DMS79 treated with DMSO at 0.1 percent for 48 hours (cell line): ENCODE measurements at places on chromosomes 2 and 18.

DNA sequence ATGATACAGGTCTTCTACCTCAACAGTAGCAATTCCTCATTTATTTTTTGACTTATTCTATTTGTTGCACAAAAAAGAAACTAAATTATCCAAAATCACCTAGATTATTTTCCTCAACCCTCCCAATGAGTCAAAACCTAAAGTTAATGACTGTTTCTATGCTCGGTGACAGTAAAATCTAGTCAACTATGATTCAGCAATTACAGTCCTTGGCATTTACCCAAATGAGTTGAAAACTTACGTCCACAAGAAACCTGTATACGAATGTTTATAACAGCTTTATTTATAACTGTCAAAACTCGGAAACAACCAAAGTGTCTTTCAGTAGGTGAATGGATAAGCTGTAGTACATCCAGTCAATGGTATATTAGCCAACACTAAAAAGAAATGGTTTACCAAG is 439.3 kb downstream of the CBLN2 start:
- DNase-seq, result no peak

- no peak for DNase-seq
These were observed 27.8 kb downstream of the OTOF start for GRCh38 chr2:26450031-26450635.

DNA sequence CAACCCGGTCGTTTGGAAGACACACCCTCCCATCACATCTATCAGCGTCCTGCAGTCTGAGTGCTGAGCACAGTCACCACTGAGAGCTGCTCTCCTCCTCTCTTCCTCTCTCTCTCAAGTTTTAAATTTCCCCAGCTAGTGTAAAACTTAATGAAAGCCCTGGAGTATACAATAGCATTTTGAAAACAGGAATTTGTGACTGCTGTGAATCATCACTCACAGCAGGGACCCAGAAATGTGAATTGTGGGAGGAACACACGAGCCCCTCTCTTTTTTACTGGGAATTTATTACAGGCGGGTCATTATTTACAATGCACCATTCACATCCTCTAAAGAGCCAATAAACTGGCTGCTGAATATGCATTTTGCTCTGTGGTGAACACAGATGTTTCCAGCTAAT is 185.0 kb upstream of the SMIM21 start:
- no peak for DNase-seq

DNA sequence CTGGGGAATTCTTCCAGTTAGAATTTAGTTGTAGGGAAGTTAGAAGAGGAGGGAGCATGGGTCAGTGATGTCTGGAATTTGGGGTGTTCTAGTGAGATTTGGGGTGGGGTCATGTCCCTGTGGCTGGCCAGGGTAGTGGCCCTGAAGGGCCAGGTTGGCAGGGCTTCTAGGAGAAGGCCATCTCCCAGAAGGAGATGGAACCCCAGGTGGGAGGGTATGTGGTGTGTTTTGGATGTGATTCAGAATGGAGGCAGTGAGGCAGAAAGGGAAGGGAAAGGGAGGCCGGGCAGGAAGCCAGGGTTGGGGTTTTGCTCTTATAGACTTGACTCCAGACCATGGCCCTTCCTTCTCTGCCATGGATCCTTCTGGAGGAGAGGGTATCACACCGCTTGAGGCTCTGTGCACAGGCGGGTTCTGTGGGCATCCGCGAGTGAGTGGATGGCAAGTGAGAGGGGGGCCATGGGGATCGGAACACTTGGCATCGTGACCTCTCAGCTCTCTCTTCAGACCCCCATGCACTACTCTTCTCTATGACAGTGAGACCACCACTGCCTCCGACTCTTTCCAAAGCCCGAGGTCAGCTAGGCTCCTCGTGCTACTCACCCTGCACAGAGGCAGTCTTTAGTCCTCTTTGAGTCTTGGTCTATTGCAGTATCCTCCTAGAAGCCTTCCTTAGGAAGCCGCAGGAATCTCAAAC is 7.3 kb downstream of the GREB1 start:
- DNase-seq, result peak; percentile 76

- no peak for DNase-seq
These were observed 98.0 kb downstream of the MYO5B start for GRCh38 chr18:50096766-50097435.

DNA sequence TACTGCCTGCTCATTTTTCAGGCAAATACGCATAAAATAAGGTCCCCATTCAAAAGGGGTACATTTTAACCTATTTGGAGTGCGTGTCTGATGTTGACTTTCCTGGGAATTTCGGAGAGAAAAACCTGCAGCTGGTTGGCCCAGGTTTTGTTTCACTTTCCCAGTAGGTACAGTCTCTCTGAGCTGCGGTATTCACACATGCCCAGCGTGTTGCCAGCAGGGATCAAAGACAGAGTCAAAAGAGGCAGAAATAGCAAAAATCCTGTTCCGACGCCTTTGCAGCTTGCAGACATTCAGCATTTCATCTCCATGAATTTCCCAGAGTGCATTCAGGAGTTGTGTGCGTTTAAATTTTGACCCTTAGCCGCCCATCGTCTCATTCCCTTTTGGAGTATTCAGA is 855.4 kb upstream of the CELF4 start:
- DNase-seq, result no peak

DNA sequence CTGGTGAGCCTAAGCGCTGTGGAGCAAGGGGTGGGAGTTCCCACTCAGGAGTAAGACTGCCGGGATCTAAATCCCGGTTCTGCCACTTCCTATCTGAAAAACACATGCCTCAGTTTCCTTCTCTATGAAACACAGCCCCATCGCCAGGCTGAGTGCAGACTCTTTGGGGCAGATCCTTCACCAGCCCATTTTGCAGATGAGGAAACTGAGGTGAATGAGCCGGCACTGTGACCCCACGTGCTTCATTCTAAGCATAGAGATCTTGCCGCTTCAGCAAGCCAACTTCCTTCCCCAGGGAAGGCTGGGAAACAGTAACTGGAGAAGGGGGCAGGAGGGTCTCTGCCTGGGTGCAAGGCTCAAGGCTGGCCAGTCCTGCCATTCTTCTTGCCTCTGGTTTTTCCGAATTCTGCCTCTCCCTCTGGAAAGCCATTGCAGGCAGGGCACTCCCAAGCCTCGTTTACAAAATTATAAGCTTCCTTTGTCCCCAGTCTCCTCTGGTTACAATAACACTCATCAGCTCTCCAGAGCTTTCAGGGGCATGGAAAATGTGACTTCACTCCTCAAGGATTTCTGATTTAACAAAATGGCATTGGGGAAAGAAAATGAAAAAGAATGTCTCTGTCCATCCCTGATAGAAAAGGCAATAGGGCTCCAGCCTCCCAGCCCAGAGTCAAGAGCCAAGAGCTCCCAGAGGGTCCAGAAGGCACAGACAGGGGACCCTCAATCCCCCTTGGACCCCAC is 249.2 kb downstream of the TNS1 start:
- DNase-seq, result no peak

- DNase-seq, result no peak
These were observed 286.8 kb upstream of the TRIB2 start for GRCh38 chr2:12429779-12430406.

- no peak for DNase-seq
These were observed 46.4 kb downstream of the UGP2 start for GRCh38 chr2:63888053-63888452.

DNA sequence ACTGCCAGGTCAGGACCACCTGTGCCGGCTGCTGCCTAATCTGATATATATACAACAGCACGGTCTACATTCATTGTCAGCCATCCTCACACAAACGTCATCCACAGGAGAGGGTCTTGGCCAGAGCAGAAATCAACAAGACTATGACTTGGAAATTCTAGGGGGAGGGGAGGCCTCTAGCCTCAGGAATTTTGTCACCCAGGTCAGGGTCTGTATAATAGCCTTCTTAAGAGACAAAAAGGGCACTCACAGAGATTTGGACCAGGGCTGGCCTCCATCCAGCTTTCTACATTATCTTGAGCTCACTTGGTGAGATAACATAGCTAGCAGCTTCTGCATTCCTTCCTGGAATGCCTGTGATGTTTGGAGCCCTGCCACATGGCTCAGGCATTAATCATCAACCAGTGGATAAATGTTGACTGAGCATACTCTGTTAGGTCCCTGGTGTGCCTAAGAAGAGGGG is 50.4 kb upstream of the CTIF start:
- no peak for DNase-seq

- DNase-seq, result no peak
These were observed 218.0 kb downstream of the PHLPP1 start for GRCh38 chr18:62933261-62933887.

- DNase-seq, result no peak
These were observed 10.4 kb downstream of the TCF7L1 start for GRCh38 chr2:85143463-85144082.

- DNase-seq, result no peak
These were observed 255.6 kb upstream of the CTAGE1 start for GRCh38 chr18:22673182-22673862.

GRCh38 chr18:37854396-37854795 is 288.8 kb upstream of the CELF4 start:
- DNase-seq, result no peak

DNA sequence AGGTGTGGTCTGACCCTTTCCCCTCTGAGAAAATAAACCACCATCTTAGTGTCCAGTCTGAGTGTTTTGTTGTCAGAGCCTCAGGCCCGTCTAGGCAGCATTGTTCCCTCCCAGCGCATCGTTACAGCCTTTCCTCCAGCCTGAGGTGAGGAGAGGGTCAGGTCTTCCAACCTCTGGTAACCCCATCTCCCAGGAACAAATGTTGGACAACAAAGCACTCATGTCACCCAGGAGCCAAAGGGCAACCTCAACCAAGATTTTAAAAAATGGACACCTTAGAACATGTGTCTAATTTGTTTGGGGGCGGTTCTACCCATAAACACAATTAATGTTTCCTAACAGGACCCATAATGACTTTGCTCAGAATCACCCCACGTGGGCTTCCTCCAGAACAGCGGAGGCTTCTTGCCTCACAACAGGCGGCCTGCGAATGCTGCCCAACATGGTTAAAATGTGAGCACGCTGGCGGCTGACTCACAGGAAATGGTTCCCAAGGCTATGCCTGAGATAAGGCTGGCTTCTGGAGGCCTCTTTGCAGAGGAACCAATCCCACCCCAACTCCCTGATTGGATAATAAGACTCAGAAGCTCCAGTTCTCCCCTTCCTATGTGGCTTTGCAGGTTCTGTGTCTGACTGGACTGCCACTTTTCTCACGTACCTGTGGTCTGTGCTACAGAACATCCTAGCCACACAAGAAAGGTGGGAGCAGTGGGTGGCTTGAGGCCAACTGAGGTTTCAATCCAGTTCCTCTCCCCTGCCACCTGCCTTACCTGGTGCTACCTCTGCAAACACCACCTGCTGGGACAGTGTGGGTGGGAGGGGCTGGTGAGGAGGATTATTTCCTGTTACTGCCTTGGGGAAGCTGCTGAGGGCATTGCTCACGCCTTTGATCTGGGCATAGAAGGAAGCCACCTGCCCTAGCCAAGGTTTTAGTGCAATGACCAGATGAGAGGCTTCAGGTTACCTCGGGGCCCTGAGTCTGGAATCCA is 108.8 kb downstream of the B3GNT2 start:
- peak; percentile 79 for DNase-seq

DNA sequence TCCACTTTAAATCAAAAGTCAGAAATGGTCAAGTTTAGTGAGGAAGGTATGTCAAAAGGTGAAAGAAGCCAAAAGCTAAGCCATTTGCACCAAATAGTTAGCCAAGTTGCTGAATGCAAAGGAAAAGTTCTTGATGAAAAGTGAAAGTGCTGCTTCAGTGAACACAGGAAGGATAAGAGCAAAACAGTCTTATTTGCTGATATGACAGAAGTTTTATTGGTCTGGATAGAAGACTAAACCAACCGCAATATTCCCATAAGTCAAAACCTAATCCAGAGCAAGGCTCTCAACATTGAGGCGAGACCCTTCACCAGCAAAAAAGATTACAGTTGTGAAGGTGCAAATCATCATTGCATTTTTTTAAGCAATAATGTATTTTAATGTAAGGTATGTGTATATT is 496.5 kb upstream of the LRATD1 start:
- no peak for DNase-seq

GRCh38 chr2:47048801-47049480 is 106.2 kb downstream of the STPG4 start:
- DNase-seq, result no peak

GRCh38 chr2:207589143-207589542 is 36.1 kb downstream of the METTL21A start:
- no peak for DNase-seq

- no peak for DNase-seq
These were observed 84.6 kb upstream of the RANBP2 start for GRCh38 chr2:108634576-108635160.

GRCh38 chr2:28209261-28209691 is 183.4 kb upstream of the FOSL2 start:
- no peak for DNase-seq

DNA sequence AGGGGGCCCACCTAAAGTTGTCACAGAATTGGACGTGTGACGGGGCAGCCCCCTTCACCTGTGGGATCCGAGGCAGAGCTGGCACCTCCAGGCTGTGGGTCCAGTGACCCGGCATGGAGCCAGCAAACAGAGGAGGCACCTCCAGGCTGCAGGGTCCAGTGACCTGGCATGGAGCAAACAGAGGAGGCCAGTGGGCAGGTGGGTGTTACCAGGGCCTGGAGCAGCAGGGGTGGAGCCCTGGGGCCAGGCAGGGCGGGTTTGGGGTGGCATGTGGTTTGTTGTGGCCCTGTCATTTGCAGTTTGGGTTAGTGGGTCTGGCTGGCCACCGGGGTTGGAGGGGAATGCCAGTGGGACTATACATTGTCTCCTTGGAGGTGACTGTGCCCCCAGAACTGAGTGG is 68.2 kb downstream of the HPCAL1 start:
- DNase-seq, result no peak

- no peak for DNase-seq
These were observed 46.3 kb upstream of the TEX51 start for GRCh38 chr2:126852361-126852760.

GRCh38 chr2:28949617-28950305 is 31.3 kb upstream of the TOGARAM2 start:
- DNase-seq, result no peak

- DNase-seq, result no peak
These were observed 45.2 kb upstream of the ASB1 start for GRCh38 chr2:238381341-238382115.

GRCh38 chr2:69200107-69200520 is 186.9 kb downstream of the GFPT1 start:
- DNase-seq, result no peak

DNA sequence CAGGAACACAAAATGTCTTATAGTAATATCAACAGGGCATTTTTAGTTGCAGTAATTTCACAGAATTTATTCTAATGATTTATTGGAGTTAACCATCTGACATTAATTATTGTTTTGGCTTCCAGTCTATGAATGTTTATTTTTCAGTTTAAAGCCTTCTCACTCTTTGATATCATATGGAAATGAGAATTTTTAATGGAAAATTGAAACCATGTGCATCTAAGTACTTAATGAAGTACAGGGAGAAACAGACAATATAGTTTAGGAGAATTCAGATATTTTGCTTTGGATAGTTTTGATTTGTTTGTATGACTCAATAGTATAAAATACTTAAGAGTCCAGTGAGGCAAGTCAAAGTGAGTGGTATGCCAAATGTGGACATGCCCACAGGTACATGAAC is 126.1 kb downstream of the OLA1 start:
- peak; percentile 19 for DNase-seq

DNA sequence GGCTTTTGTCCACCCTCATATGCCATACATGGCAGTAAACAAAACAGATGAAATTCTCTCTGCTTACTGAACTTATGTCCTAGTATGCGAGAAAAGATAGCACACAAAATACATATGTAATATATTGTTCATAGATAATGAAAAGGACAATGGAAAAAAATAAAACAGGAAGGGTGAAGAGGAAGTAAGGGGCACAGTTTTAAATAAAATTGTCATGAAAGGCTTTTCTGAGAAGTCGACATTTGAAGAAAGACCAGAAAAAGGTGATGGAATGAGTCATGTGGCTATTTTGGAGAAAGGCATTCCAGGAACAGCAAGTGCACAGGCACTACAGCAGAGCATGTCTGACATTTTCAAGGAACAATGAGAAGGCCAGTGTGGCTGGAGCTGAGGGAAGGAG is 56.4 kb downstream of the KCNH7 start:
- DNase-seq, result no peak
